ENCODE measurements at places on chromosomes 12 and 14. TPM values are rescaled to one million over a fixed set of nuclear protein-coding genes. Genes with fewer than 3 reads are reported as not detected.
A peak's percentile ranks its signal among the peaks of the same experiment; 100 is the strongest.

ANKRD13A gene
- 166 TPM for total RNA-seq

DNA sequence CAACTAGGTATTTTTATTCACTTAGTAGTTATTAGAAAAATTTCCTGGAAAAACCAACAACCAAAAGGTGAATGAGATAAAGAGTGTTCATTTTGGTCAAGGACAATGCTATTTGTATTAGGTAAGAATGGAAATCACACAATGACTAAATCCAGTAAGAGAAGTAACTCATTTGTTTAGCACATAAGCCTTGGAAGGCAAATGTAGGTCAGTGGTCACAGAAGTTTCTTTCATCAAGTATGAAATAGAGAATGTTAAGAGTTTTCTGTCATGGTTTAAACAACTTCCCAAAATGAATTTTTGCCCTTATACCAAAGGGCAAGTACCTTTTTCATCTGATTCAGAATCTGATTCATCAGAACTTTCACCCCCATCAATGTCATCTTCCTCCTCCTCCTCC, 101.7 kb downstream of the KIF21A start:
- no peak for DNase-seq

ANHX gene
- not detected for total RNA-seq

DNA sequence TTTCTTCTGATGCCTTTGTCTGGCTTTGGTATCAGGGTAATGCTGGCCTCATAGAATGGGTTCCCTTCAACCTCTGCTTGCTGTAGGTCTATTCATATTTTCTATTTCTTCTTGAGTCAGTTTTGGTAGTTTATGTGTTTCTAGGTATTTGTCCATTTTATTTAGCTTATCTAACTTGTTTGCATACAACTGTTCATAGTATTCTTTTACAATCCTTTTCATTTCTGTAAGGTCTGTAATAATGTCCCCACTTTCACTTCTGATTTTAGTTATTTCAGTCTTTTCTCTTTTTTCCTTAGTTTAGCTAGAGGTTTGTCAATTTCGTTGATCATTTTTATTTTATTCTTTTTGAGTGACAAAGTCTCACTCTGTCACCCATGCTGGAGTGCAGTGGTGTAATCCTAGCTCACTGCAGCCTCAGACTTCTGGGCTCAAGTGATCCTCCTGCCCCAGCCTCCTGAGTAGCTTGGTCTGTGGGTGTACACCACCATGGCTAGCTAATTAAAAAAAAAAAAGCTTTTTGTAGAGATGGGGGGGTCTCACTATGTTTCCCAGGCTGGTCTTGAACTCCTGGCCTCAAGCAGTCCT, 11.7 kb downstream of the TTLL5 start:
- DNase-seq: no peak

DNA sequence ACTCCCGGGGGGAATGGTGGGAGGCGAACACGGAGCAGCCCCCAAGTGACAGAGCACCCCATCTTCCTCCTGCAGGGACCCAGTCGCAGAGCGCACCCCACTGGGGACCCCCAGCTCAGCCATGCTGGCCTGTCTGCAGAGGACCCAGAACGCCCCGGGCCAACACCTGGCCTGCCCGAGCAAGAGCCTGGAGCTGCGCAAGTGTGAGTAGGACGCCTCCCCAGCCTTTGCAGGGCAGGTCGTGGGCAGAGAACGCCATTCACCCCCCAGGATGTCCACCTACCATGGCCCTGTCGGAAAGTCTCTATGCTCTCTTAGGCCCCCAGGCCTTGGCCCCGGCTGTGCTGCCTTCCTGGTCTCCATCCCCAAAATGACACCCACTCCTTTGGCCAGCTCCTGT, 30.4 kb downstream of the FAM222A start:
- DNase-seq: peak; percentile 8

DNA sequence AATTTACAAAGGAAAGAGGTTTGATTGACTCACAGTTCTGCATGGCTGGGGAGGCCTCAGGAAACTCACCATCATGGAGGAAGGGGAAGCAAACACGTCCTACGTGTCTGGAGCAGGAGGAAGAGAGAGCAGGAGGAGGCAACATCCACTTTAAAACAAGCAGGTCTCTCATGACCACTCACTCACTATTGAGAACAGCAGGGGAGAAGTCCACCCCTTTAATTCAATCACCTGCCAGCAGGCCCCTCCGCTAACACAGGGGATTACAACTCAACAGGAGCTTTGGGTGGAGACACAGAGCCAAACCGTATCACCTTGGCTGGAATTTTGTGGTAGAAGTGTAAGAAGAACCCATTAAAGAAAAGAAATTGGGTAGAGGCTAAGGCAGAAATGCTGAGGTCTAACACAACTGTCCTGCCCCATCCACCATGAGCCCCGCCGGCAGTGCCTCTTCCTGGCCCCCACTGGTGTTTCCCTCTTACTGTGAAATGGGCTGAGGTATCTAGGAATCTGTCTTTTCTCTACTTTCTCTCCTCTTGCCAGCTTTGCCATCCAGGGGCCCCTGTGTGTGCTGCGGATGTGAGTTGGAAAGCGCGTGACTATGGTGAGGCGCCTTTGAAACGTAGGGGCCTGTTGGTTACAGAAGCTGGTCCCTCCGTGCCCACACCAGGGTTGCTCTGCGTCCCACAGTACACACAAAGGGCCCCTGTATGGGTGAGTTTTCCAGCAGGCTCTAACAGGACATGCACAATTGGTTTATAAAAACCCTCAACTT, 108.0 kb upstream of the TMEM132D start:
- no peak for DNase-seq

- DNase-seq: no peak
Measured at GRCh38 chr12:124388038-124388671, 93.3 kb downstream of the RFLNA start.

USP44 gene
- total RNA-seq: 13.4 TPM

CCDC60 gene
- total RNA-seq: 12.5 TPM

GRCh38 chr12:102680304-102680703, 199.9 kb upstream of the IGF1 start:
- no peak for DNase-seq

BHLHE41 gene
- 21.0 TPM for total RNA-seq

LRTM2 gene
- total RNA-seq: not detected

FGD4 gene
- total RNA-seq: 60.5 TPM

DNA sequence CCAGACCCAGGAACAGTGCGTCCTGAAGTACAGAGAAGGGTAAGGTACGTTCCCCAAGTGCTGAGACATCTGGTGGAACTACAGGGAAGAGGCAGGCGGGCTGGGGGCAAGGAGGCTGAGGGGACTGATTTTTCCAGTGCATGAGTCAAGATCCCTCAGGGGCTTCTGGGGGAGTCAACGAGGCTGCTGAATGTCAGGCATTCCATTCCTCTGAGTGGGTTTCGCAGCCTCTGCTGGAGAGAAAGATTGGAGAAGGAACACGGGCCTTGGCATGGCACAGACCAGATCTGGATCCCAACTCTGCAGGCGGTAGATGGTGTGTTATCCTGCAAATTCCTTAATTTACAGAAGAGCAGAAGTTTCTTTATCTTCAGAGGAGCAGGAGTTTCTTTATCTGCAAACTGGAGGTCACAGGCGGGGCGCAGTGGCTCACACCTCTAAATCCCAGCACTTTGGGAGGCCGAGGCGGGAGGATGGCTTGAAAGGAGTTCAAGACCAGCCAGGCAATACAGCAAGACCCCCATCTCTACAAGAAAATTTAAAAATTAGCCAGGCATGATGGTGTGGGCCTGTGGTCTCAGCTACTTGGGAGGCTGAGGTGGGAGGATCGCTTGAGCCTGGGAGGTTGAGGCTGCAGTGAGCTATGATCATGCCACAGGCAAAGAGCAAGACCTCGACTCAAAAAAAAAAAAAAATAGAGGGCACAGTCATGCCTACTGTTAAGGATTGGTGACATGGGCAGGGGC, 132.6 kb upstream of the MAP1LC3B2 start:
- DNase-seq: no peak

- DNase-seq: no peak
Measured at GRCh38 chr14:98593361-98593761, 678.6 kb downstream of the BCL11B start.

GRCh38 chr12:122886851-122887818, 8.8 kb downstream of the VPS37B start:
- DNase-seq: no peak

MAX gene
- total RNA-seq: 108 TPM

- DNase-seq: no peak
Measured at GRCh38 chr12:107404981-107405380, 280.6 kb upstream of the PWP1 start.

GRCh38 chr14:105152794-105153241, 15.8 kb downstream of the JAG2 start:
- peak; percentile 54 for DNase-seq

- DNase-seq: no peak
Measured at GRCh38 chr12:112577473-112578329, 159.0 kb downstream of the PTPN11 start.

DNA sequence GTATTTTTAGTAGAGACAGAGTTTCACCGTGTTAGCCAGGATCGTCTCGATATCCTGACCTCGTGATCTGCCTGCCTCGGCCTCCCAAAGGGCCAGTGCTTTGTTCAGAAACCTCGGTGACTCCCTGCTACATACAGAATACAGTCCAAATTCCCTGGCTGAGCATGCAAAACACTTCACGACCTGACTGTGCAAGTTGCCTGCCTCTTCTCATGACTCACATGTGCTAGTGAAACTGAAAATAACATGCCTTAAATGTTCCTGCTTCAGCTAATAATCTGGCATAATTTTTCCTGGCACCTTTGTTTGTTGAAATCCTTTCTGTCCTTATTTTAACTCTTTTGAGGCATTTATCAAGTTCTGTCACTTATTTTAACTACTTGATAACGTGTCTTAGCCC, 8.2 kb downstream of the DMAC2L start:
- DNase-seq: no peak

DNA sequence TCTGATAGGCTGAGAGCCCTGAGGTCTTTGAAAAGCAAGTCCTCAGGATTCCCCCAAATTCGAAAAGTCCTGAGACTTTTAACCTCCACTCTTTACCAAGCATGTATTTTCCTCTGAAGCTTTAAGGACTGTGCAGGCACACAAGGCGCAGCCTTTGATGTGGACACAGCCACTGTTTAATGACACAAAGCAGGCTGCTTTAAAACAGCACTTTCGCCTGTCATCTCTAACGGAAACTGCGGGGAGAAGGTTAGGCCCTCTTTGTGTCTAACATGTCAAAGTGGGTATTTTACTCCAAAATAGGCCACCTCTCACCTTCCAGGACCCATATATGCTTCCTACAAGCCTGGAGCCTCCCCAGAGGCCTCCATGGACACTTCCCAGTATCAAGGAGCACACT, 159.2 kb downstream of the GCH1 start:
- DNase-seq: no peak

DNA sequence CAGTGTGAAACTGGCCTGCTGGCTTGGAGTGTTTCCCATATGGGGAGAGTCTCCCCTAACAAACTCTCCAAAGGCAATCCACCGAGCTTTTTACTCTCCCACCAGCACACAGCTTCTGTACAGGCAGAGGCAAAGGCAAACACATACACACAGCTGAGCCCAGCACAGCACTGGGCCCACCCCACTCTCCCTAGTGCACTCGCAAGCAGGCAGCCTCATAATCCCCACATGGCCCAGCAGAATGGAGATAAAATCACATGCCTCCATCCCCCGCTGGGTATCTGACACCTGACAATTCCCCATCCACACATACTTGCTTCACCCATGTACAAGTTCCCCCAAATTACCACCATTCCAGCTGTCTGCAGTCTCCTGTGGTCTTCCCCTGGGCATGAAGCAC, 3.4 kb downstream of the HOXC12 start:
- no peak for DNase-seq

- no peak for DNase-seq
Measured at GRCh38 chr14:24673534-24674203, 39.7 kb upstream of the GZMB start.

DNA sequence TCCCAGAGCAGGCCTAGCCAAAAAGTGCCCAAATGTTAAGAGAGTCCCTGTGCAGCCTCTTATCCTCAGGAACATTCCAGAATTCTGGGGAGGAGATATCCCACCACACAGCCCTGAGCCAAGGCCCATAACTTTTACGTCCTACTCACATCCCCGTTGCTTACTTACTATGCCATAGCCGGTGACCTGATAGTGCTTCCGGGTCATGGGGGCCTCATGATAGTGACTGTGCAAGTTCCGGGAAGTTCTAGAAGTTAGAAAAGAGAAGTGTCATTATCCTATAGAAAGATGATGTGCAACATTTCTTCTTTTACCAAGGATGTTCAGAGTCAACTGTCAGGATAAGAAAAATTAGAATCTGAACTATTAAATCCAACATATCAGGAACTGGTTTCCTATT, 15.6 kb upstream of the NGB start:
- DNase-seq: no peak

DNA sequence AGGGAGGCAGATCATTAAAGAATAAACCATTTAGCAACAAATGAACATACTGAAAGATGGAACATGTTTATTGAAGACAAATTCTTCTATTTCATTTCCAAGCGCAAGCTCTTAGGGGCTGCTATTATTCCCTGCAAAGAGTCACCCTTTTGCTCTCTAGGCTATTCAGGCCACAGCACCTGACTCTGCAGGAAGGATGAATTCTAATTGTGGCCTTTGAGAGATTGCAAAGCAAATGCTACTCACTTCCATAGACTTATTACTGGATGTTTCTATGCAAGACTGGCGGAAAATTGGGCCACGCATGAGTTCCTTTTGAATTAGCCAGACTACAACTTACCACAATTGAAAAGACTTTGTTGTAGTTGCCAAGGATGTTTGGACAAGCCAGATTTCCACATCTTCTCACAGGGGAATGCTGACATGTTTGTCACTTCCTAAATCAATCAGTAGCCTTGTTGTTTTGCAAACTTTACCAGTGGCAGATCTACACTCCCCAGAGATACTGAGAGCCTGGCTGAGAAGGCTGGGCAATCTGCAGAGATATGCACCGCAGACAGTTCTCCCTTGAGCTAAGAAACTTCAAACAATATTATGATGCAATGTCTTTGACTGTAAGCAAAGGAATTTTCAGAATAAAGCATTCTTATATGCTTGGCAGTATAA, 334.3 kb upstream of the SYT1 start:
- no peak for DNase-seq

PLXNC1 gene
- total RNA-seq: 17.2 TPM

DNA sequence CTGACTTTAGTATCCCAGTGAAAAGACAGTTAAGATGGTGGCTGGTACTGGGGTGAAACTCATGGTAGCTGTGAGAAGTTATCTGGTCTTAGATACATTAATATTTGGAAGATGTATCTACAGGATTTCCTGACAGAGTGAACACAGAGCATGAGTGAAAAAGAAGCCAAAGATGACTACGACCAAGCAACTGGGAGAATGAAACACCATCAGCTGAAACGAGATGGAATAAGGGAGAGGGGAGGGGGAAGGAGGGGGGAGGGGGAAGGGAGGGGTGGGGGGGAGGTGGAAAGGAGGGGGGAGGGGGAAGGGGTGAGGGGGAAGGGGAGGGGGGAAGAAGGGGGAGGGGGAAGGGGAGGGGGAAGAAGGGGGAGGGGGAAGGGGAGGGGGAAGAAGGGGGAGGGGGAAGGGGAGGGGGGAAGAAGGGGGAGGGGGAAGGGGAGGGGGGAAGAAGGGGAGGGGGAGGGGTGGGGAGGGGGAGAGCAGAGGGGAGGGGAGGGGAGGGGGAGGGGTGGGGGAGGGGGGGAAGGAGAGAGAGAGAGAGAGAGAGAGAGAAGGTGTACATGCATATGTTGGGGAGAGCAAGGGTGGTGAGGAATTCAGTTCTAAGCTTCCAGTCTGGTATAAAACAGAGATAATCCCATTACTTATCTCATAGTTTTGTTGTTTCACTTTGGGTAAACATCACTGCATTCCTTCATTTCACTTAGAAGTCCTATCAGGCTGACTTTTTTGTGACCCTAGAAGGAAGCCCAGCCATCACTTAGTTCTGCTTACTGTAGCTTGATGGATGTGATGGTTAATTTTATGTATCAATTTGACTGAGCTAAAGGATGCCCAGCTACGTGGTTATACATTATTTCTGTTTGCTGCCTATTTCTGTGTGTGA, 73.9 kb downstream of the SPPL3 start:
- DNase-seq: no peak

GRCh38 chr12:117352206-117352605, 9.2 kb downstream of the NOS1 start:
- DNase-seq: peak; percentile 23

Data from upper lobe of left lung (tissue), 6 donors.